ENCODE measurements at places on chromosomes 2 and 18.

GRCh38 chr2:60475123-60475830 is 78.2 kb downstream of the BCL11A start:
- no peak for DNase-seq

DNA sequence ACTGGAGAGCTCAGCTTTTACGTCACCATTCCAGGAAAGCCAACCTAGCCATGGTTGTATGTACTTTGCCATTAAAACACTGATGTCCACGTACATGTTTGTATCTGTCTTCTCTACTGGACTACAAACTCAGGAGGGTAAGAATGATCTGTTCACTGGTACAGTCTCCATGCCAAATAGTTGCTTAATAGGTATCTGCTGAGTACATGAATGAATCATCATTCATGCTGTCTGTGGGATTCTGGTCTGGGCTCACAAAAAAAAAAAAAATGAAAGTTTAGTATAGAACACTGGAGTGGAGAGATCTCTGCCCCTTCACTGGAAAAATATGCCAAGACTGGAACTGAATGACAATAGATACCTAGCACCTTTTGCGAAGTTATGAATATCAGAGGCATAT is 102.6 kb upstream of the ITGA4 start:
- DNase-seq: no peak

- no peak for DNase-seq
Observed at GRCh38 chr2:234374736-234375135, 122.1 kb downstream of the ARL4C start.

- no peak for DNase-seq
Observed at GRCh38 chr2:195552581-195552980, 104.4 kb upstream of the SLC39A10 start.

GRCh38 chr2:137846993-137847392 is 117.3 kb upstream of the HNMT start:
- no peak for DNase-seq

GRCh38 chr2:82257796-82258555 is 1953.4 kb upstream of the LRRTM1 start:
- no peak for DNase-seq

DNA sequence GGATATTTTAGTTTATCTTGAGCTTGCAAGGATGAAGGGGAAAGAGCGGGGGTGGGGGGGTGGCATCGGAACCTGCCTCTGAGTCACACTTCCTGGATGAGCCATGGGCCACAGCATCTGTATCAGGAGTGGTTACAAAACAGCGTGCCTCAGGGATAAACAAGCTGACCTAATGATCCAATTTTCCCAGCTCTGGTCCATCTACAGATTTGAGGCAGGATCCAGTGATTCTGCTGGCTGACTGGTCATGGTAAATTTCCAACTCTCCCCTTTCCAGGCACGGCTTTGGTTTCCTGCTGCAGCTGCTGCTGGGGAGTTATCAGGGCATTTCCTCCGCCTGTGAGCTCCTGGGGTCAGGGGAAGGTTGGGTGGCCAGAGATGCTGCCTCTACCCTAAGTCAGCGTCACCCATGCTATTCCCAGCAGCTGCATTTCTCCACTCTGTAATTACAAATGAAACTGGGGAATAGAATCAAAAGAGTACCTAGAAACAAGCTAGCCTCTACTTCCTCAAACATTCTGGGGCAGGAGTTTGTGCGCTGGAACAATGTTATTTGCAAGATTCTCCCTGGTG is 4.7 kb upstream of the HPCAL1 start:
- no peak for DNase-seq

GRCh38 chr2:55877087-55877436 is 46.5 kb downstream of the EFEMP1 start:
- no peak for DNase-seq

GRCh38 chr2:95001701-95002100 is 23.8 kb upstream of the MAL start:
- DNase-seq: no peak

- DNase-seq: no peak
Observed at GRCh38 chr2:120210270-120210693, 12.9 kb downstream of the TMEM185B start.

DNA sequence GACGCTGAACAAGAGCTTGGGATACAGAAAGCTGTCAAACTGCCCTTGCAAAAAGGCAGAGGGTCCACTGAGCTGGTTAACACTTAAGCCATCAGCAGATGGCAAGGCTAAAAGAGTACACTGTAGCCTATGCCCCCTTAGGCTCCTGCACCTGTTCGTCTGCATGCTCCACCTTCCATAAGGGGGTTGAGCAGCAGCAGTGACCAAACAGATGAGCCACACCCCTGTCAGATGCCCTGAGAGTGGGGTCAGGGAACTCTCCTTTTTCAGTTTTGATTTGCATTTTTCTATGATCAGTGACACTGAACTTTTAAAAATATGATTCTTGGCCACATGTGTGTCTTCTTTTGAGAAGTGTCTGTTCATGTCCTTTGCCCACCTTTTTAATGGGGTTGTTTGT is 402.5 kb upstream of the FAM98A start:
- no peak for DNase-seq

DNA sequence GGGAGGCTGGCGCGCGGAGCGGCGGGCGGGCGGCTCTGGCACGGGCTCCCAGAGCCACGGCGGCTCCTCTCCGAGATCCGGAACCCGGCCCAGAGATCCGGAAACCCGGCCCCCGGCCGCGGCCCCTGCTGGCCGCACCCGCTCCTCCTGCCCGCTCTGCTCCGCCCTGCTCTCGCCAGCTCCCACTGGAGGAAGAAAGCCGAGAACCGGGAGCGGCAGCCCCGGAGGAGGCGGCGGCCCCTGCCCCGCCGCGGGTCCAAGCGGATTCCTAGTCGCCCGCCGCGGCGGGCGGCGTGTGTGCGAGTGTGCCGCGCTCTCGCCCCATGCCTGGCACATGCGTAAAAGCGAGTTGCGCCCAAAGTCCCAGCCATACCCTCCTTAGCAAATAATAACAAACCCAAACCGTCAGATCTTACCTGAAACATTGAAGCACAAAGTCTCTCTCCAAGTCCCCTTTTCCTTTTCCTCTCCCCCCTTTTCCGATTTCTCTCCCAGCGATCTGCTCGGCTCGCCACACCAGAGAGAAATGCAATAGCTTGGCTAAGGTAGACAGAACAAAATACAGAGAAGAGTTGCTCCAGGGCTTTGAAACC is 108.7 kb upstream of the KCTD1 start:
- peak; percentile 35 for DNase-seq

DNA sequence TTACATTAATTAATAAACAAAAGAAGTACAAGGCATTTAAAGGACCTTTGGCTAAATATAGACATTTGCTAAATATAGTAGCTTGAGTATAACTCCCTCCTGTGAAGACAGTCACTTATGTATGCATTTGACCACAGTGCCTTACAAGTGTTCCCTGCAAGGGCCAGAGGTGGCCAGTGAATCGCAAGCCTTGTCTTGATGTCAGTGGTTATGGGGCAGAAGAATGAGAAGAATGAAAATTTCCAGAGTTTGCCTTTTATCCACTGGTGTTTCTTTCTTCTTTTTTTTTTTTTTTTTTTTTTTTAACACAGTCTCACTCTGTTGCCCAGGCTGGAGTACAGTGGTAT is 1.8 kb downstream of the LRRFIP1 start:
- no peak for DNase-seq

DNA sequence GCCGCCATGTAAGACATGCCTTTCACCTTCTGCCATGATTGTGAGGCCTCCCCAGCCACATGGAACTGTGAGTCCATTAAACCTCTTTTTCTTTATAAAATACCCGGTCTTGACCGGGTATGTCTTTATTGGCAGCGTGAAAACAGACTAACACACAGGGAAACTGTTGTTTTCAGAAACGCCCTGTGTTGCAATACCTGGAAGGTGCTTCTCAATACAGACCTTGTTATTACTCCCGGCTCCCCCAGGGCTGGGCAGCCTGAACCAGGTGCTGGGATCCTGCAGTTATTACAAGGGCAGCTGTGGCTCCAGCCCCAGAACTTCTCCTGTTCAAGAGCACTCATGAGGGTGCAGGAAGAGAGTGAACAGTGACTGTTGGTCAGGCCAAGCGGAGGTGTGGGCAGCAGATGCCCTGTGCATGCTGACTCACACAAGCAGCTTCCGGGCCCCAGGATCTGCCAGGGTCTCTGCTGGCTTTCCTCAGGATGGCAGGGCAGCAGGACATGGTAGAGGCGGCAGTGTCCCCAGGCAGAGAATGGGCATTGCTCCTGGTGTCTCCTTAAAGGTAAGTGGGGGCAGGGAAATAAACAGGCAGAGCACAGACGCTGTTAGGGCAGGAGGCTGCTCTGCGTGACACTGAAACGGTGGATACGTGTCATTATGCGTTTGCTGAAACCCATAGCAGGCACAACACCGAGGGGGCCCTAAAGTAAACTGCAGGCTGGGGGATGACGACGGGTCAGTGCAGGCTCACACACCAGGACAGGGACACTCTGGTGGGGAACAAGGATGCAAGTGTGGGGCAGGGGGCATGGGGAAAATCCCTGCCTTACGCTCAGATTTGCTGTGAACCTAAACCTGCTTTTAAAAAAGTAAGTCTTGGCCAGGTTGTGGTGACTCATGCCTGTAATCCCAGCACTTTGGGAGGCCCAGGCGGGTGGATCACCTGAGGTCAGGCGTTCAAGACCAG is 89.1 kb downstream of the NDUFA10 start:
- no peak for DNase-seq

GRCh38 chr2:3610881-3611505 is 16.1 kb downstream of the COLEC11 start:
- DNase-seq: no peak

- peak; percentile 11 for DNase-seq
Observed at GRCh38 chr2:234911271-234911670, 40.5 kb upstream of the SH3BP4 start.

DNA sequence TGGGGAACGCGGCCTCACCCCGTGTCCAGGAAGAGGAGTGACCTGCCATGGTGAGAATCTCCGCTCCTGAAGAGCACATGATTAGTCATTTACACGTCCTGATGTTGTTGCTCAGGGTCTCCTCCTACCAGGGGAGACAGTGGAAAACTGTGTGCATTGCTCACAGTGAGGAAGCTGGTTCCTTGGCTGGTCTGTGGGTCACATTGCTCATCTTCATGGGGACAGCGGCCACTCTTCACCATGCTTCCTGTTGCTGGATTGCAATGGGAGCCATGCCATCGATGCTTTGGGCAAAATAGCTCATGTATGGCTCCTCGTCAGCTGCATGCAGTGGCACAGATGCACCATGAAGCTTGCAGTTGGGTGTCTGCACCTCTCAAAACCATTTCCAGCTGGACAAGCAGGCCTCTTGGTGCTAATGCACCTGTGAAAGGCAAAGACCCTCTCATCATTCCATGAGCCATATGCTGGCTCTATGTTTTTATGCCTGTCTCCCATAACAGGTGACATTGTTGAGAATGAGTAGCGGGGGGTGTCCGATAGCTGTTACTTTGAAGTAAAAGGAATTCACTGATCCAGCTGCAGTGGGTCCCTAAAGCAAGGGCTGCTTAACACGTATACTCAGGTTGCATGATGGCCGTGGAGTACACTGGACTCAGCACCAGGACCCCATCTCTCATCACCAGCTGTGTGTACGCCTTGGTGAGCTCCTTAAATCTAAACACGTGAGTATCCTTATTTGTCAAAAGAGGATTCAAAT is 135.0 kb upstream of the ALKAL2 start:
- DNase-seq: no peak

DNA sequence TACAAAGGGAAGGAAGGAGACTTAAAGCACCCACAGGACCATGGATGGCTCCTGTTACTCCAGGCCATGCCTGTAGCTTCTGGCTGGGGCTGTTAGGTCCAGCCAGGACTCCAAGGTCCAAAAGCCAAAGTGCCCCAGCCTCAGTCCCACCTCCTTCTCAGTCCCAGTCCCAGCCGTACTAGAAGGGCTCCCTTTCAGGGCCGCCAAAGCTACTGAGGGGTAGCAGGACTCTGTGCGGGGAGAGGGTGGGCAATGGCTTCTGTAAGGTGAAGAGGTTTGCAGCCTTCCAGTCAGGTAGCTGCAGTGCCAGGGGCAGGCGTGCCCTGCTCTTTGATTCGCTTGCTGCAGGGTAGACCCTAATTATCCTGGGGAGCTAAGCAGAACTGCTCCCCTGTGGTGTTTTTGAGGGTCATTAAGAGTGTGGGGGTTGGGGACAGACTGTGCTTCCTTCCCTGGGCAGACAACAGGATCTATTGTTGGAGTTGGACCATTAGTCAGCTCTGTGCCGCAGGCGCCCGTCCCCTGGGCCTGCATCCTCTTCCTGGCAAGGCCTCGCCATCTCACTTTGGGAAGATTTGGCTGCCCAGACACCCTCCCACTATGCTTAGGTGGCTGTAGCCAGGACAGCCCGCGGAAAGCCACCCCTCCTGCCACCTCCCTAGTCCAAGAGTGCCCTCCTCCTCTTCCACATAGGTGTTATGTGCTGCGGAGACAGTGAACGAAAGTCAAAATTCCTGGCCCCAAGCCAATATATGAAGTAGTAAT is 118.8 kb downstream of the ZBTB7C start:
- DNase-seq: no peak

GRCh38 chr2:69145204-69145603 is 132.2 kb downstream of the ANTXR1 start:
- no peak for DNase-seq

GRCh38 chr18:23141104-23141999 is 6.1 kb downstream of the CABLES1 start:
- no peak for DNase-seq

GRCh38 chr2:20588918-20589871 is 61.7 kb downstream of the HS1BP3 start:
- DNase-seq: no peak

GRCh38 chr2:49225126-49225525 is 70.8 kb upstream of the FSHR start:
- no peak for DNase-seq

DNA sequence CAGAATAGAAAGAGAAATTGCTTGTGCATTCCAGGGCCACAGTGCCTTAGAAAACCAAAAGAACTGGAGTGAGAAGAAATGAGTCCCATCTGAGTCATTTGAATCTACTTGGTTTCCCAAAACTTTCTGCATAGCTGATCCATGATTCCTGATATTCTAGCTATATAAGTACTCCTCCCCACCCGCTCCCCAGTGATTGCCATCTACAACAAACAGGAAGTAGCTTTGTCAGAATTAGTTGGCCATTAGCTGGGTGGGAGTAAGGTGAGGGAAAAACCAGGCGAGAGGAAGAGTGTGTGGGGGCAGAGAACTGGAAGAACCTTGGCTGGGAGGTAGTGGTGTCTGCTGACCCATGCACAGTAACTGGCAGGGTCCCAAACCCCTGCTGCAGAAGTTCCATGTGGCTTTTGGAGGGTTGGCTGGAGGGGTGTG is 122.1 kb downstream of the ACAA2 start:
- DNase-seq: no peak

GRCh38 chr18:37438417-37439180 is 127.0 kb downstream of the CELF4 start:
- DNase-seq: no peak

Data from LNCaP clone FGC (cell line).